Activated gamma-delta T cell treated with Interleukin-2 at 50 U/mL for 16 hours (primary cell): ENCODE measurements at places on chromosomes 13 and 19.

GRCh38 chr13:79225487-79226232, 180.4 kb downstream of the RBM26 start:
- DNase-seq: no peak

DNA sequence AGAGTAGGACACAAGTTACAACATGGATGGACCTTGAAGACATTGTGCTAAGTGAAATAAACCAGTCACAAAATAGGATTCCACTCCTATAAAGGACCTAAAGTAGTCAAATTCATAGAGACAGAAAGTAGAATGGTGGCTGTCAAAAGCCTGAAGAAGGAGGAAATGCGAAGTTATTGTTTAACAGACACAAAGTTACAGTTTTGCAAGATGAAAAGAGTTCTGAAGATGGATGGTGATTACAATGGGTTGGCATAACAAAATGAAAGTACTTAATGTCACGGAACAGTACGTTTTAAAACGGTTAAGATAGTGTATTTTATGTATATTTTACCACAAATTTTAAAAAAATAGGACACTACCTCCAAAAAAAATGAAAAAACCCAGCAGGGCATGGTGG, 34.8 kb downstream of the FOXO1 start:
- DNase-seq: no peak

DNA sequence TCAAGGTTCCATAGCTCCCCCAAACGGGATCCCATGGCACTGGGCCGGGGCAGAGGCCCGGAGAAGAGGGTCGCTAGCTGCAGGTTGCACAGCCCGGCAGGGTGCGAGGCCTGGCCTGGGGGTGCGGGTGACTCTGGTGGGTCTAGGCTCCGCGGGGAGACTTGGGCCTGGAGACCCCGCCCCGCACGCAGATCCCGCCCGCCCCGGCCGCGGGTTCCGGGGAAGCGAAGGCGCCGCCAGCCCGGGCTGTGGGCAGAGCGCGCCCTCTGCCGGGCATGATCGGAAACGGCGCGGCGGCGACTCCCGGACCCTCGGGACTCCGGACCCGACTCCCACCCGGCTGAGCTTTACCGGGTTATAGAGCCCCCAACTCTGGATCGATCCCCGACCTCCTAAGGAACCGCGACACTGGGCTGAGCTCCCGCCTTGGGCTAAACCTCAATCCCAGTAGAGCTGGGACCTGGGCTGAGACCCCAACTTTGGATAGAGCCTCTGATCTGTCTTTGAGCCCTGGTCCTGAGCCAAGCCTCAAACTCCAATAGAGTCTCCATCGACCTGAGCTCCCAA, 3.1 kb upstream of the TNFAIP8L1 start:
- peak; percentile 72 for DNase-seq

- DNase-seq: no peak
Measured at GRCh38 chr13:94776956-94777355, 64.6 kb upstream of the SOX21 start.

GRCh38 chr19:46115396-46116106, 8.9 kb downstream of the IGFL3 start:
- DNase-seq: no peak

DNA sequence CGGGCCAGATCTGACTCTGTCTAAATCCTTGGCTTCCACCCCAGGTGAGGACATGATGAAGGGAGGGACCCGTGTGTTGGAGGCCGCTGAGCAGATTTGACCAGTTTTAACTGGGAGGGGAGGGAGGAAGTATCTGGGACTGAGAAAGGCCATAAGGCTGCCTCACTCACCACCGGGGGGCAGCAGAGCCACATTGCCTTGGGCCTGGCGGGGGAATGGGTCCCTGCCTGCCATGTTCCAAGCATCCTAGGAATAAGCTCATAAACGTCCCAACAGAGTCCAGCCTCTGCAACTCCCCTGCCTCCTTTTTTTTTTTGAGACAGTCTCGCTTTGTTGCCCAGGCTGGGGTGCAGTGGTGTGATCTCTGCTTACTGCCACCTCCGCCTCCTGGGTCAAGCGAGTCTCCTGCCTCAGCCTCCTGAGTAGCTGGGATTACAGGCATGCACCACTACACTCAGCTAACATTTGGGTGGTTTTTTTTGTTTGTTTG, 15.5 kb downstream of the MAST3 start:
- DNase-seq: peak; percentile 77

- no peak for DNase-seq
Measured at GRCh38 chr19:10473192-10473591, 30.0 kb downstream of the KEAP1 start.

DNA sequence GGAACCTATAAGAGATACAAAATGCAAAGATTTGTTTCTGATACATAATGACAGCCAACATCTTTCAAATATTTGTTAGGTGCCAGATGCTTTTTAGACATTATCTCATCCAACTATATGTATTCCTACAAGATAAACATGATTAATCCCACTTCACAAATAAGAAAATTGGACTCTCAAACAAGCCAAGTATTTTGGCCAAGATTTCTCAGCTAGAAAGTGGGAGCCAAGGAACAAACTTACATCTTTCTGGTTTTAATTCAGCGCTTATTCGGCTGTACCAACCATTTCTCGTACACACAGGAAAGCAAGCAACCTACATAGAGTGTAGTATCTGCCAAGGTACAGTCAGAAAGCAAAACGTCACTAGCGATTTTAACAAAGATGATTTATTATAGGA, 85.7 kb upstream of the SERP2 start:
- DNase-seq: no peak

GRCh38 chr13:113323869-113324268, 26.8 kb downstream of the LAMP1 start:
- no peak for DNase-seq

GRCh38 chr19:46656541-46656940, 4.4 kb downstream of the DACT3 start:
- DNase-seq: no peak

- no peak for DNase-seq
Measured at GRCh38 chr19:14054721-14055120, 7.2 kb downstream of the PALM3 start.

DNA sequence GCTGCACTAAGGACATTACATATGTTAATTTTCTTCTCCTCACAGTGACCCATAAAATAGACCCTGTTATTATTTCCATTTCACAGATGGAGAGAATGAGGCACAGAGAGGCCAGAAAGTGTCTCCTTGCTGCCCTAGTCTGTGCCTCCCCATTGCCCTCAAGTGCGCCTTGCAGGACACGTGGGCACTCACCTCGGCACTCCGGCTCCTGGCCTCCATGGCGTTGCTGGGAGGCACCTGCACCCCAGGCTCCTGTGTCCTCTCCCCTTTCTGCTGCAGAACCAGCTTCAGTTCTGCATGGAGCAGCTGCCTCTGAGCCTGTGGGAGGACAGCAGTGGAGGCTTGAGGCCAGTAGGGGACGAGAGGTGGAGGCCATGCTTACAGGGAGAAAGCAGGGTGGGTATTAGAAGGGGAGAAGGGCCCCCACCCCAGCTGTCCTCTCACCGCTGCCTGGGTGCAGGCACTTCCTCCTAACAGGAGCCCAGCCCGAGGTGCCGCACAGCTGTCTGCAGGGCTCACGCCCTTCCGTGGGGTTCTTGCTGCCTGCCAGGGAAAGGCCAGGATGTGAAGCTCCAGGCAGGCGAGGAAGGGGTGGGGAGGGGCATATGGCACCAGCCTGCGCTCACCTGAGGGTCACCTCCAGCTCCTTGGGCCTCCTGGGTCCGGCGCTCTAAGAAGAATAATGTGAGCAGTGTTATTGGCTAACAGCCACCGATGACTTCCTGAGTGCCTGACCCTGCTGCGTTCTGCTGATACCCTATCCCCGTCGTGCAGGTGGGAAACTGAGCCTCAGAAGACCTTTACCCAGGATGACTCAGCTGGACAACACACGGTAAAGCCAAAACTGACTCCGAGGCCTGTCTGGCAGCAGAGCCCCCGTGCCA, 5.2 kb downstream of the PRX start:
- DNase-seq: no peak

- DNase-seq: no peak
Measured at GRCh38 chr19:29855087-29855486, 43.3 kb downstream of the CCNE1 start.

DNA sequence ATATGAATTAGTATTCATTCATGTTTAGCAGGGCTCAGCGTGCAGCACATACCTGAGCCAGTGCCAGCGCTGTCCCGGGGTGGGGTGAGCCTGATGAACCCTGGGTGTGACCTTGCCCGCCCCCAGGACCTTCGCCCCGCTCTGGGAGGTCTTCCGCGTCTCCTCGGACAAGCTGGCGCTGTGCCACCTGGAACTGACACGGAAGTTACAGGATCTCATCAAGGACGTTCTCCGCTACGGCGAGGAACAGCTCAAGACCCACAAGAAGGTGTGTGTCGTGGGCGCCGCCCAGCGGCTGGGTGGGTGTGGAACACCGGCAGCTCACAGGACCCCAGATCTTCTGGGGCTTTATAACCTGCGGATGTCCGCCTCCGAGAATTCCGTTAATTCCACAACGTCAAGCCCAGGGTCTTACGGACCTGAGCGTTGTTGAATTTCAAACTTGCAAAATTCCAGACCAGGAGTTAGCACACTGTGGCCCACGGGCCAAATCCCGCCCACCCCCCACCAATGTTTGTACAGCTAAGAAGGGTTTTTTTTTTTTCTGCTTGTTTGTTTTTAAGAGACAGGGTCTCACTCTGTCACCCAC, 15.4 kb downstream of the FCHO1 start:
- DNase-seq: peak; percentile 42

DNA sequence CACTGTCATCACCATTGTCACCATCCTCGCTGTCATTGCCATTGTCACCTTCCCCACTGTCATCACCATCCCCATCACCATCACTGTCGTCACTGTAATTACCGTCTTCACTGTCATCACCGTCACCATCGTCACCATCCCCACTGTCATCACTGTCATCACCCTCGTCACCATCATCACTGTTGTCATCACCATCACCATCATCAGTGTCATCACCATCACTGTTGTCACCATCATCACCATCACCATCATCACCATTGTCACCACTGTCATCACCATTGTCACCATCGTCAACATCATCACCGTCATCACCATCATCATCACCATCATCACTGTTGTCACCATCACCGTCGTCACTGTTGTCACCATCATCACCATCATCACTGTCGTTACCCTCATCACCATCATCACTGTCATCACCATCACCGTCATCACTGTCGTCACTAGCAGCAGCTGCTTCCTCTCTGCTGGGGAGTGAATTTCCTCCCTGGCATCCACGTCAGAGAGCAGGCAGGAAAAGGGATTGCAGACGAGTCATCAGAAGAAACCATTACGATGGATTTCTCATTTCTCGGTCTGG, 27.3 kb downstream of the TMEM255B start:
- DNase-seq: no peak

GRCh38 chr19:18654469-18654868, 17.6 kb downstream of the KLHL26 start:
- no peak for DNase-seq

DNA sequence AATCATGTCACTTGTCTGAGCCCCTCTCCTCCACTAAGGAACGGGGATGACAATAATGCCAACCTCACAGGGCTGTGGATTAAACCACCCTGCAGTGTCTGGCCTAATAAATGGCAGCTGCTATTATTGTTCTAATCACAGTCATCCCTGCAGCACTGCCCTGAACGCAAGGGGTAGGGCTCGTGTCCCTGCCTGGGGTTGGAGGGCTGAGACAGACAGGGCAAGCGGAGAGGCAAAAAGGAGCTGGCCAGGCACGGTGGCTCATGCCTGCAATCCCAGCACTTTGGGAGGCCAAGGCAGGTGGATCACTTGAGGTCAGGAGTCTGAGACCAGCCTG, 10.2 kb upstream of the KPTN start:
- DNase-seq: no peak

- DNase-seq: no peak
Measured at GRCh38 chr13:81393721-81394120, 1052.8 kb upstream of the SPRY2 start.

GRCh38 chr13:60417734-60418133, 20.7 kb downstream of the TDRD3 start:
- DNase-seq: no peak

DNA sequence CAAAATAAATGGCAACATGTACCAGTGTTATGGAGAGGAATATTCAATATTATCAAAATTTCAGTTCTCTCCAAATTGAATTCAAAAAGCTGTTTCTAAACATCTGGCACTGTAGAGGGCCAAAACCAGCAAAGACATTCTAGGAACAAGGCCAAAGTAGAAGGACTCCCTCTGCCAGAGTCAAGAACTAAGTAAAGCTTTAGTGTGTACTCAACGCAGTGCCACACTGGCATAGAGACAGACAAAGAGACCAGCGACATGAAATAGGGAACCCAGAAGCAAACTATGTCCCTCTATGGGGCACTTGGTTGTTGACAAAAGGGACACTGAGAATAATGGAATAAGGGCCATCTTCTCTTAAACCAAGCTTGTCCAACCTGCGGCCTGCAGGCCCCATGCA, 15.6 kb downstream of the SCGB2B2 start:
- no peak for DNase-seq

DNA sequence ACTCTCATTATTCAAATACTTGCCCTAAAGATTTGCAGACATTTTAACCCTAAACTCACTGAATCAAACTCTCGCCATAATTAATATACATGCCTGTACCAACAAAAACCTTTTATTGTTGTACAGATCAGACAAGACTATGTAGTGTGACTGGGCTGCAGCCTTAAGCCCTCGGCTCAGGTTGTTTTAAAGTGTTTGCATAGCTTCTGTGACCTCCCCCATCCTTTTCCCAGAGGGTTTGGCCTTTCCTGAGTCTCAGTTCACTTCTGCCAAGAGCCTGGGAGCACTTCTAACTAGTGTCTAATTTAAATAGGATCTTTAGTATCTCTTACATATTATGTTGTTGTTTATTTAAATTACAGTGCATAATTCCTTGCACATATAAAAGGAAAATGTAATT, 158.2 kb downstream of the HS6ST3 start:
- no peak for DNase-seq

DNA sequence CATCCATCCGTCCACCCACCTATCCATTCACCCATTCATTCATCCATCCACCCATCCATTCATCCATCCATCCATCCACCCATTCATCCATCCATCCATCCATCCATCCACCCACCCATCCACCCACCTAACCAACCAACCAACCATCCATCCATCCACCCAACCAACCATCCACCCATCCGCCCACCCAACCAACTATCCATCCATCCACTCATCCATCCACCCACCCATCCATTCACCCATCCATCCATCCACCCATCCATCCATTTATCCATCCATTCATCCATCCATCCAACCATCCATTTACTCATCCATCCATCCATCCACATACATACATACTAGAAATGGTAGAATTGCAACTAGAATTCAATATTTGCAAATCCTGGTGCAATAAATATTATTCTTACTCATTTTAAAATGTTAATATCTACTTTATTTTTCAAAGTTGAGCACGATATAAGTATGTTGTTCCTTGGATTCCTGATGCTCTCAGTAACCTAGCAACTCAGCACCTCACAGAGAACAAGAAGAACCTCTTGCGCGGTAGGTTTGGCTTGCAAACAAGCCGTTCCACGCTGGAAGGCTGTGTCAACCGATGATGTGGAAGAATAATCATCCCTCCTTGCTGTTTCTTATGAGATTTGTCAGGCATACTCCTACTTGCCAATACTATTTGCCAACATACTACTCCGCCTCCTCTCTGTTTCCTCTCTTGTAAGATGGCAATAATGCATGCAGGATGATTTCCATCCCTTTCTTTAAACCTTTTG, 111.7 kb downstream of the GNG7 start:
- DNase-seq: no peak

GRCh38 chr13:103931331-103931845, 865.2 kb upstream of the SLC10A2 start:
- DNase-seq: no peak
